ENCODE measurements at places on chromosomes 5 and 9.

DNA sequence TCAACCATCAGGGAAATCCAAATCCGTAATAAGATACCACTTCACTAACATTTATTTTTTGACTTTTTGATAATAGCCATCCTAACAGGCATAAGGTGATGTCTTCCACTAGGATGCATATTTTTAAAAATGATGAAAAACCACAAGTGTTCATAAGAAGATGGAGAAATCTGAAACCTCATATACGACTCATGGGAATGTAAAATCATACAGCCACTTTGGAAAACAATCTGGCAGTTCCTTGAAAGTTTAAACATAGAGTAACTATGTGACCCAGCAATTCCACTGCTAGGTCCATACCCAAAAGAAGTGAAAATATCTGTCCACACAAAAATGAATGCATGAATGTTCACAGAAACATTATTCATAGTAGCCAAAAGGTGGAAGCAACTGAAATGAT lies 431.0 kb downstream of the ENC1 start:
- DNase-seq, result peak; percentile 25

- no peak for DNase-seq
Observed at GRCh38 chr9:71754151-71754550, 14.2 kb downstream of the CEMIP2 start.

DNA sequence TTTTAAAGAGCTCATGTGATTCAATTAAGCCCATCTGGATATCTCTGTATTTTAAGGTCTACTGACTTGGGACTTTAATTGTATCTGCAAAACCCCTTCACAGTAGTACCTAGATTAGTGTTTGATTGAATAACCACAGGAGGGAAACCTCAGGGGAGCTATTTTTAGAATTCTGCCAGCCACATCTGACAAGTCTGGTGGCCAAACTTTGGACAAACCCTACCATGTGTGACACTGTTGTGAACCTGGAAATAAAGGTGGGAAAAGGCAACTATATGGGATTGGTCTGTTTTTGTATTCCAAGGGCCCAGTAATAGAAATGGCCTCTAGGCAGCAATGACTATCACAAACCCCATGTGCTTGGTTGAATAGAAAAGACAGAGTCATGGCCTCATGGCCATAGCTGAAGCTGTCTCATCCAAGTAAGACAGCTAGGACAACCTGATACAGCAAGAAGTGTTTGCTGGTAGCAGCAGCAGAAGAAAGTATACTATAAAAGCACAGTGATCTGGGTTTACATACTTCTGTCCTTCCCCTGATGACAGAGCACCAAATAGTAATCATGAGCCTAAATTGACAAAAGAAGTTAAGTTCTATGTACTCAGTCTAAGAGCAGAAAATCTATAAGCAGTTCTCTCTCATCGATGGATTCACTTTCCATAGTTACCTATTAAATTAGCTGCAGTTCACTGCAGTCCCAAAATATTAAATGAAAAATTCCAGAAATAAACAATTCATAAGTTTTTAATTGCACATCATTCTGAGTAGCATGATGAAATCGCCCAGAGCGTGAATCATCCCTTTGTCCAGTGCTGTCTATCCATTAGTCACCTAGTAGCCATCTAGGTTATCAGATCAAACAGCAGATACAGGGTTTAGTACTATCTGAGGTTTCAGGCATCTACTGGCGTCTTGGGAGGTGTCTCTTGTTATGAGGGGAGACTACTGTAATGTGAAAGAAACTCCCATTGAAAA lies 189.8 kb downstream of the ARHGAP26 start:
- DNase-seq, result peak; percentile 58

- peak; percentile 1 for DNase-seq
Observed at GRCh38 chr5:2213121-2213730, 330.5 kb upstream of the IRX4 start.

GRCh38 chr5:153158608-153159007 lies 331.9 kb upstream of the GRIA1 start:
- DNase-seq, result no peak

DNA sequence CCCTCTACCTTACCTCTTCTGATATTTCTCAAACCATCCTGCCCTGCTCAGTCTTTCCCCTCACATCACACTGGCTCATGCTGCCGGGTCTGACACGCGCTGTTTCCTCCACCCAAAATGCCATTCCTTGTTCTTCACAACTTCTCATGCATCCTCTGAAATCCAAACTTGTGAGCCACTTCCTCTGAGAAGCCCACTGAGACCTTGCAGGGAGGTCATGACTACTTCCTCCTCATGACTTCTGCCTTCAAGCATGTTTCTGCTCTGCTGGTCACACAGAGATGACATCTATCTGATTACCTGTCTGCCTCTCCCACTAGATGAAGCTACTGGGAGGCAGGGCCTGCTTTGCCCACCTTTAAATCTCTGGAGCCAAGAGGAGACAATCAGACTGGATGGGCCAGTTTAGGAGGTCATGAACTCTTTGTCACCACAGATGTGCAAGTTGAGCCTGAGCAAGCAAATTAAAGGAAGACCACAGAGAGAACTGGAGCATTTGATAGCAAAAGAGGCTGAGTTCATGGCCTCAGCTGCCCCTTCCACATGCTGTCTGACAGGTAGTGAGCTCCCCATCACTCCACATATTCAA lies 119.8 kb upstream of the TBC1D2 start:
- peak; percentile 60 for DNase-seq

DNA sequence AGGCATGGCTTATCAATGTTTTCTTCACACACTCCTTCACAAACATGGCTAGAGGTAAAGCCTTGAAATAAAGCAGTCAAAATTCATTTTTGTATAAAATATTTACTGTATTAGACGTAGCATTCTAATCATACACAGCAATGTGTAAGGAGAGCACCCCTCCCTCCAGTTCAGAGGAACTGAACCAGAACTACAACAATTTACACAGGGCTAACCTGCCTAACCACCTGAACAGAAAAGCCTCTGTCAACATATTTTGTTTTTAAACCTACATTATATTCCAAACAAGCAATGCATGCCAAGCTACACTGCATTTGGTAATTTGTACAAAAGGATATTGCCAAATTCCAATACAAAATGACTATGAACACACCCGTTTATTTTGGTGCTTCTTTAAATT lies 41.6 kb downstream of the MLLT3 start:
- no peak for DNase-seq

GRCh38 chr9:117412006-117412715 lies 2.7 kb downstream of the ASTN2 start:
- DNase-seq, result peak; percentile 4

DNA sequence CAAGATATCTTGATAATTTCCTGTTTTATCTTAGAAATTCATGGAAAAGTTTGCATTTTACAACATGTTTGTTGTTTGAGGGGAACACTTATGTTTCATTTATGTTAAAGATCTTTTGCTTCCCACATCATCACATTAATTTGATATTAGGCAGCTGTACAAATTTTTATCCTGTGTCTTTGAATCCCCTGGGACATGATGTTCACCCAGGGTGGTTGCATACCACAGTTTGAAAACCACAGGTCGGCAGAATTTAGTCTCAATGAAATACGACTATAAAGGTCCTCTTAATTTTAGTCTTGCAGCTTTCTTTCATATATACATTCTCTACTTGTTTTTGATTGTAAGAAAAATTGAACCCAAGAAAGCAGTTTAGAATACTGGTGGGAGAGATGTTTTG lies 3.7 kb downstream of the NAA35 start:
- DNase-seq, result no peak
